ENCODE measurements at places on chromosomes 7 and 10. TPM values are rescaled to one million over a fixed set of nuclear protein-coding genes. Genes with fewer than 3 reads are reported as not detected.

The APBB1IP gene
- total RNA-seq: 8.4 TPM

The GIMAP4 gene
- 0.54 TPM for total RNA-seq

The SPDYE6 gene
- total RNA-seq: not detected

The AMZ1 gene
- 0.06 TPM for total RNA-seq

The TEX47 gene
- total RNA-seq: not detected

The SHOC2 gene
- total RNA-seq: 28.3 TPM

The ERLIN1 gene
- total RNA-seq: 38.4 TPM

The WDR86 gene
- 2.4 TPM for total RNA-seq

The EN2 gene
- total RNA-seq: 0.37 TPM

The CNPY1 gene
- not detected for total RNA-seq

The CADPS2 gene
- total RNA-seq: 14.7 TPM

The CCDC201 gene
- total RNA-seq: not detected

Data from cardiac ventricle fibroblast (primary cell).